Suppressor macrophage treated with lipopolysaccharide for 1 hour (primary cell): ENCODE measurements at places on chromosomes 4 and X.

DNA sequence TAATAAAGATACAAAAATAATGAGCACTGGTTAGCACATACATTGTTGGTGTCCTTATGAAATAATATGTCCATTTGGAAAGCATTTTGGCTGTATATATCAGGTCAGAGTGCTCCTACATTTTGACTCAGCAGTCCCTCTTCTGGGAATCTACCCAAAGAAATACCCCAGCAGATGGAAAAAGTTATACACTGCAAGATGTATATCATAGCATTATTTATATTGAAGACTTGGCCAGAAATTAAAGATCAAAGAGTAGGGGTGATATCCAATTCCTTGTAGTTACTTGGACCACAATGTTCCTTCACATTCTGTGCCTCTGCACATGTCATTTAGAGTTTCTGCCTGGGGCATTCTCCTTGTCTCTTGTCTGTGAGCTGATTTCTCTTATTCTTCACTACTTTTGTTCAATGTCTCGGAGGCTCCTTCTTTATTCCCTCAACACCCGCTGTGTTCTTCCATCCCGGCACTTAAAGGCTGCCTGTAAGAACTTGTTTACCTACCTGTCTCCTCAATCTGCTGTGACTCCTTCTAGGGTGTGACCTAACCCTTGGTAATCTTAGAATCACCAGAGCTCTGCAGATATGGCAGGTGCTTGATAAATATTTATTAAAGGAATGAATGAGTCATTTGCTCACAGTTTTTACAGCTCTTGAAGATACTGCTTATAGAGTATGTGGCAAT is 3.1 kb upstream of the TSPAN5 start:
- no peak for DNase-seq

DNA sequence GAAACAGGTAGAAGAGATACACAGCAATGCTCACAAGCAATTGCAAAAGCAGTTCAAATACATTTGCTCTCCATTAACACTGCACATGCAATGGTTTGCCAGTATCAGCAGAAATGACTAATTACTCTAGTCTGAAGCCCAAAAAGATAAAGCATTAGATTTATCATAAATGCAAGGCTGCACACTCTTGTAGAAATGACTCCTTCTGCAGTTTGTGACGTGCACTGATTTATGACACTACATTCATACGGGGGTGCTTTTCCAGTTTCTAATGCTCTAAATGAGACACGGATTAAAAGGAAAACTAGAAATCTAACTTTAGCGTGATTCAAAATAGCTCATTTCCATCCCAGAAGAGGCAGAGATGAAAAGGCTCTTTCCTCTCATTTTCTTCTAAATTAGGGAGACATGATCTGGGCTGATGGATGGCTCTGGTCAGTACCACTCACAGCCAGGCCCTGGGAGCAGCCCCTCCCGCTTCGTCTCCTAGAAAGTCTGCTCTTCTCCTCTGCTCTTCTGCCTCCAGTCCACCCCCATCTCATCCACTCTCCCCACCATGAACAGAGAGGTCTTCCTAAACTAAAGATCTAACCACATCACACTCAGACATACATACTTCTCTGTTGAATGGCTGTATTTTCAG is 33.2 kb downstream of the PPP2R2C start:
- no peak for DNase-seq

DNA sequence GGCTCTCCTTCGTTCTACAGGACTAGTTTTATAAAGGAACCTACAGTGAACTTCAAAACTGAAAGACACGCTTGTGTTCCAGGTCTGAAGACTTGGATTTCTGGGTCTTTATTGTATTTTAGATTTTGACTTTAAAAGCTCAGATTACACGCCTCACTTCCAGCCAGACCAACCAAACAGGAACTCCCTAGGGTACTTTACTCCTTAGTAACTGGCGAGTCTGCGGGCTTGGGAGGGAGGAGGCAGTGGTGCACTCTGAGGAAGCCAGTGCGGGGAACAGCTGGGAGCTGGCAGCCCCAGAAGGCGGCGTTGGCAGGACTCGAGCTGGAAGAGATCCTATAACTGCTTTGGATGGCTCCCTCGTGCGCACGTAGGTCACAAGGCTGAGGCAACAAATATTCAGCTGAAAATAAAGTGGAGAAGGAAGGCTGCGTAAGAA is 391 bp upstream of the PHKA1 start:
- DNase-seq, result peak; percentile 54

DNA sequence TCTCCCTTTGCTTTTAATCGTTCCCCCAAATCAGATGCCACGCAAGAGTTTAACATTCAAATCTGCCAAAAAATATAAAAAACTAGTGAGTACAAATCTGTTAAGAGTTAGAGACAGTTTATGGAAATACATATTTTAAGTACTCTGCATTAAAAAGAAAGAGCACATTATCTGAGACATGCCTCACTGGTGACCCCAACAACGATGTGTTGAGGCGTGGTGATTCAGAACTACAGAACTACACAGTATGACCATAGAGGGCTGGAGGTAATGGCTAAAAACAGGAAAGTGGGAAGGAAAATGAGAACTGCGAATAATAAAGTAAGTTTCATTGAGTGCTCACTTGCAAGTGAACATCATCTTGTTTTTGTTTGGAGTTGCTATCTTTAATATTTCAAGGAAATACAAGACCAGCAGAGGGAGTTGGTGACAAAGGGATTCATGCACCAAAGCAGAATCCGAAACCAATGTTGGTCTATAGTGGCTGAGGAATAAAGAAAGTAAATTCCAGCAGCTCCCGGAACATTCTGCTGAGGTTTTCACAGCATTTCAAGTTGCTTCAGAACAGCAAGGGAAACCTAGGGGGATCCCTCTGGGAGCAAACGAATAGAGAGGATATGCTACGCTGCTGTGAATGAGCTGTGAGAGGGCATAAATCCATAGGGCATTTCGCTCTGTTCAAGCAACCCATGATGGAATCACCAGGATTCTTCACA is 92.2 kb downstream of the DCHS2 start:
- DNase-seq, result no peak
